ENCODE measurements at places on chromosomes 12 and 14.

DNA sequence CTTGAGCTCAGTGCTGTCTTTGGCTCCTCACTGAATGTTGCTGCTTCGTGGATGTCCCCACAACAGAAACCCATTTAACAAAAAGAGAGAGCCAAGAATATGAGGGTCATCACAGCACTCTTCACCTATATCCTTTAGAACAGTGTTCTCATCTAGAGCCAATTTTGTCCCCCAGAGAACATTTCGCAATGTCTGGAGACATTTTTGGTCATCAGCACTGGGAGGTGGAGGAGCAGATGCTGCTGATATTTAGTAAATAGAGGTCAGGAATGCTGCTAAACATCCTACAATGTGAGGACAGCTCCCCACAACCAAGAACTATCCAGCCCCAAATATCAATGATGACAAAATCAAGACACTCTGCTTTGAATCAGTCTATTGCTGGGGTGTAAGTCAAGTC, 92.5 kb downstream of the BBS10 start:
- DNase-seq: no peak

DNA sequence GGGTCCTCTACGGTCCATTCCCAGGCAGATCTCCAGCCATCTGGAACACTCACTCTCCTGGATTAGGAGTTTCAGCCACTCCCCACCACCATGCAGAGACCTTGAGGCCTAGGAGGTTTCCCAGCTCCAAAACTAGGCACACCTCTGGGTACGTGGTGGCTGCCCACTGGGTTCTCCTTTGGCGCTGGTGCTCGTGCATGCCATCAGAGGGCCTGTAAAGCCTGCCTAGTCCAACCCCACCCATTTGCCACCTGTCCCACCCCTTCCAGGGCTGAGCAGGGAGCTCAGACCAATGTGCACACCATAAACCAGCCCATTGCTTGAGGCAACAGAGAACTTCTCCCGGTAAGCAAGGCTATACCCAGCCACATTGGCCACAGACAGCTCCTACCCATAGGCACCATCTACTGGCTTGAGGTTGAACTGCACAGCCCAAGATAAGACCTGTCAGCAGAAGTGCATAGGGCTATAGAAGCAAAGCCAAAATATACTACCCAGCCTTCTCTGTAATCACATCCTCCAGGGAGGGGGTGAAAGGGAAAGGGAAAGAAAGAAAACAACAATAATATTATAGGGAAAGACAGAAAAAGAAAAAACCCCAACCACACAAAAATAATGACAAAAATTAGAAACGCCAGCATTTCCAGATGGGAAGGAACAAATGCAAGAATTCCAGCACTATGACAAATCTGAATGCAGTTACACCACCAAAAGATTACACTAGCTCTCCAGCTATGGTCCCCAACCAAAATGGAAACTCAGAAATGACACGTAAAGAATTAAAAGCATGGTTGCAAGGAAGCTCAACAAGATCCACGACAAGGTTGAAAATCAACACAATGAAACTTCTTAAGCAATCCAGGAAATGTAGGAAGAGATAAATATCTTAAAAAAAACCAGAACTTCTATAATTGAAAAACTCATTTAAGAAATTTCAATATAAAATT, 111.9 kb upstream of the CCDC175 start:
- no peak for DNase-seq

GRCh38 chr12:13390381-13390861, 193.9 kb downstream of the EMP1 start:
- DNase-seq: no peak

DNA sequence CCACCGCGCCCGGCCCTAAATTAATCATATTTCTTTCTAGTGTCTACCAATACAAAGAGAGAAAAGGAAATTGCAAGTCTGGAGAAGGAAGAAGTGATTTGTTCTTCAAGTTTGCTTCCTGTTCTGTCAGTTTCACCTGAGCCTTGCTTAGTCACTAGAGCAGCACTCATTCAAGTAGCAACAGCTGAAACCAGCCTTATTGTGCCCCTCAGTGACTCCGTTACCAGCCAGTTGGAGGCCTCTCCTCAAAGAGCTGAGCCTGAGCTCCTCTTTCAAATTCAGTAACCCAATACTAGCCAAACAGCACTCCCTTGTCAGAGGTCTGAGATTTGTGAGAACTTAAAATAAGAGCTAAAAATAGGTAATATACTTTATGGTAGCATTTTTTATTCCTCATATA, 17.4 kb downstream of the PAWR start:
- DNase-seq: no peak

DNA sequence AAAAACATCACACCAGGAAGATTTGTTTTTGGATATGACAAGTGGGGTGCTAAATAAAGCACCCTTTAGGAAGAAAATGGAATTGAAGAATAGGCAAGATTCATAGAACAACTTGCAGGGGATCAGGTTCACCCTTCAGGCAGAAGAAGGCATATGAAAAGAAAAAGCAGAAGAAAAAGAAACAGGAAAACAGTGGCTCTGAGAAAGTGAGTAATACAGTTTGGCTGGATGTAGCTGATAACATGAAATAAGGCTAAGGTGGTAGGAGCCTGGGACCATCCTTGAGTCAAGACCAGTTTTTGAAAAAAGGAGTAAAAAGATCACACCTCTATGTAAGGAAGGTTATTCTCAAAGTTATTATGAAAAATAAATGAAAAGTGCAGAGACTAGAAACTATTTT, 42.4 kb downstream of the TRIP11 start:
- no peak for DNase-seq

DNA sequence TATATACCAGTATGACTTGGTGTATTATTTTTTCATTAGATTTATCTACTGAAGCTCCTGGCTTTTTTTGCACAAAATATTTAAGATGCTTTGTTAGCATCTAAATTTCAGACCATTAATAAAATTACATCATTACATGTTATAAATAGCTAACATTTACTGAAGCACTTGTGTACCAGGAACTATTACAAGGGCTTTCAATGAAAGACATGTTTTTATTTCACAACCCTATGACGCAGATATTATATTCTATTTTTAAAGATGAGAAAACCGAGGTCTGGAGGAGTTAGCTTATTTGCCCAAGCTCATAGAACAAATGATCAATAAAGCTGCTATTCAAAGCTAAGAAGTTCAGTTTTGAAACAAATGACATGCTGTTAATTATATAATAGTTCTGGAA, 420.4 kb upstream of the DCN start:
- DNase-seq: no peak

Measured in effector memory CD8-positive, alpha-beta T cell (primary cell).